ENCODE measurements at places on chromosomes 16 and 17.
A peak's percentile ranks its signal among the peaks of the same experiment; 100 is the strongest.

DNA sequence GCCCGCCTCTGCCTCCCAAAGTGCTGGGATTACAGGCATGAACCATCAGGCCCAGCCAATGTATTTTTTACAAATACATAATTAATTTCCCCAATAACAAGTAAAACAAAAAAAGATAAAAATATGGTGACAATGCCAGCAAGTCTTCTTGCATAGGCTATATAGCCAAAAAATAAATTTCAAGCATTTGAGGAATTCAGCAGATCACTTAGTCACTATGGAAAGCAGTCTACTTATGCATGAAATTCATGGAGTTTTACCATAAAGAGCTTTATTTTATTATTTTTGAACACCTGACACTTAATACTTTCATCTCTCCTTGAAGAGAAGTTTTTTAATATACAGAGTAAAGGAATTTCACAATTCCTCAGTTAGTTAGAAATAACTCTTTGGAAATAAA lies 56.4 kb downstream of the BRIP1 start:
- DNase-seq = no peak

DNA sequence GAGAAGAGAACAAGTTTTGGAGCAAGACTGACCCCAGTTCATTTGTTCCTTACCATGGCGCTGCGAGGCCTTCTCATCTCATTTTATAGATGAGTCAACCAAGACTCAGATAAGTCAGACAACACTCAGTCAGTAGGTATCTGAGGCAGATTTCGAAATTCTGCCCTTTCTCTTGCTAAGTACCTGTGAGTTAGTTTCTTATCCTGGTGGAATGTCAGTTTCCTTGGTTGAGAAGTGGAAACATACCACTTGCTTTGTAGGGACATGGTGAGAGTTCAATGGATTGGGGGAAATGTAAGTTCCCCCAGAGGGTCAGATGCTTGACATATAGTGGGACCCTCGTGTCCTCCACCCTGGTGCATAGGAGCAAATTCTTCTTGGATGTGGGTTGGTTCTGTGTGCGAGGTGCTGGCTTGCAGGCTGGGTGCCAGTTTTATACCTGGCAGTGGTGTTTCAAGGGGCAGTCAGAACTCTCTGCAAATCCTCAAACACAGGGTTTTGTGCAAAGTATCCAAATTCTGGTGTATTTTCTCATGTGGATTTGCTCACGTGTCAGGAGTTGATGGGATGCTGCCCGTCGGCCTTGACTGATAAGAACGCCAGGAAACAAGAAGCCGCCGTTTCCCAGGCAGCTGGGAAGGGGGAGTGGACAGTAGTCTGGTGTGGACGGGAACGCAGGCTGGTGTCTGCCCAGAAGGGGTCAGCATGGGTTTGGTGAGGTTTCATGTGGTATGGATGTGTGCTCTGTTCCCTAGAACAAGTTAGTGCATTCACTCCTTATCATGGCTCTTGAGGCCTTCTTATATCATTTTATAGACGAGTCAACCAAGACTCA lies 61.1 kb upstream of the CIBAR2 start:
- no peak for DNase-seq

DNA sequence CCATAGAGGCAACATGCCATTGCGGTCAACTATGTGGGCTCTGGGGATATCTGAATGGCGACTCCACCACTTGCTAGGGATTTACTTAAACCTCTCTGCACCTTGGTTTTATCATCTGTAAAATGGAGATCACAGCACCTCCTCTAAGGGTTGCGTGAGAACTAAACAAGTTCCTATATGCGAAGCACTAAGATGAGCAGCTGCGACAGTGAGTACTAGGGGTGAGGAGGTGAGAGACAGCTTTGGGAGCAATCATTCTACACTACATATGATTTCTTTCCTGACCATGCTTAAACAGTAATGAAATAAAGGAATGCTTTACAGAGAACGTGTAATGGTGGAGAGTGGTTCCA lies 61.4 kb downstream of the CREBBP start:
- DNase-seq = no peak

GRCh38 chr17:9381068-9381467 lies 194.6 kb downstream of the STX8 start:
- DNase-seq = no peak

DNA sequence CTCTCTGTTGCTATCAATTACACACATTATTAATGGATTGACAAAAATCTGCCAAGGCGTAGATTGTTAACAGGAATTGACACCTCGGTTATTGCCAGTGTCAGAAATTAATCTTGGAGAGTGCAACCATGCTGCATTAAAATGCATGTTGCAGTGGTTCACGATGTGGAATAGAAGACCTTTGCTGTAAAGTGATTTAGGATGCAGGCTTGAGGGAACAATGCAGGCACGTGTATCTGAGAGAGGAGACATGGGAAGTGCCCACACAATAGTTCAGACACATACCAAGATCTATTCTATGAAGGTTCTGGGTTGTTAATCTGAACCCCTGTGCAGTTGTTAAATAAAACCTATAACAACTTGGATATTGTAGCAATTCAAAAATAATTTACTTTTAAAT lies 1032.8 kb upstream of the CDH8 start:
- DNase-seq = no peak

- peak; percentile 88 for DNase-seq
Measured at GRCh38 chr17:32253117-32253611, 12.5 kb upstream of the RHBDL3 start.

- no peak for DNase-seq
Measured at GRCh38 chr16:15513156-15513555, 78.8 kb downstream of the BMERB1 start.

DNA sequence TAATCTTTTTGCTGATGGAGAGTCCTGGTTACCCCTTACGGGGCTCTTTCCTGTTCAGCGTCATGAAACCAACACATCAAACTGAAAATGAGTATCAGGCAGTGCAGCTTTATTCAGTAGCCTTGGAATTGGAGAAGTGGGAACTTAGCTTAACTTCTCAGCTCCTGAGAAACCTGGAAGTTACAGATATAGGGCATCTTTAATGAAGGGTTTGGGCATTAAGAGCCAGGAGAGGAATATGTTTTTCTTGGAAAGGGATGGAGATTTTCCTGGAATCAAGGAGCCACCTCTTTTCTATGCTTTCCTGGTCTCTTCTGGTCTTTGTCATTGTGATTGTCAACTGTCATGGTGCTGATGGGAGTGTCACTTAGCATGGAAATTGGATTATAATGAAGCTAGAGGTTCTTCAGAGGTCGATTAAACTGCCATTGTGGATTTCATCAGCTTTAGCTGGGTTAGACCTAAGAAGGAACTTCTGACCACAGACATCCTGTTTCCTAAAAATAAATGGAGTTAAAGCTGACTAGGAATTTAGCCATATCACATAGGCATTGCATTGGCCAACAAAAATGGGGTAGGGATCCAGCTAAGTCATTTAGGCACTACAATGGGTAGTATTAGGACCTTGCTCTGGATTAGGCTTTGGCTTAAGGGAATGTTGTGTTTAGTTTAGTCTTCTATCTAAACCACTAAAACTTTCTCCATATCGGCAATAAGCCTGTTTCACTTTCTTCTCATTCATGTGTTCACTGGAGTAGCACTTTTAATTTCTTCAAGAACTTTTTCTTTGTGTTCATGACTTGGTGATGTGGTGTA lies 186.4 kb downstream of the BCAS3 start:
- no peak for DNase-seq

DNA sequence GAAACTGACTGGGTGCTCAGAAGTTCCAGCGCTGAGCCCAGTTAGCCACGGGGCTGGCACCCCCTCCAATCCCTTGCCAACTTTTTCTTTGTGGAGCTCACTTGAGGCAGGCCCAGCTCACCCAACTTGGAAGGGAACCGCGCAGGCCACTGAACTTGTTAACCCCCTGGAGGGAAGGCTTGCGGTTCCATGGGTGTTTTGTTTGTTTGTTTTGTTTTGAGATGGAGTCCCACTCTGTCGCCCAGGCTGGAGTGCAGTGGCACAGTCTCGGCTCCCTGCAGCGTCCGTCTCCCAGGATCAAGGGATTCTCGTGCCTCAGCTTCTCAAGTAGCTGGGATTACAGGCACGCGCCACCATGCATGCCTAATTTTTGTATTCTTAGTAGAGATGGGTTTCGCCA lies 34.1 kb upstream of the NDRG4 start:
- no peak for DNase-seq

DNA sequence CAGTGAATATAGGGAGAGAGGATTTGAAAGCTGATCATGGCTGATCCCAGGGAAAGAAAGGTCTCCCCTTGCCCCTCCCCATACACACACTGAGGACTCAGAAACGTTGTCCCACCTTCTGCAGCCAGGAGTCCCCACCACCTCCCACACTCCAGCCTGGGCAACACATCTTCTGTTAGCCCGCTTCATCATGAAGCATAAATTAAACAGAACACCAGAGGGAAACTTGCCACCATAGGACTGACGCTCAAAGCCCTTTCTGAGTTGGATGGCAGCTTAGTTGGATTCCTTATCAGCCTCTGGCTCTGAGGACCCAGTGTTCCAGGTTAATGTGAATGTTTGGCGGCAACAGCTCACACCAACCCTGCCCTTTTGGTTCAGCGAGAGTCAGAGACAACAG lies 33.9 kb downstream of the ARHGAP27 start:
- DNase-seq = no peak

GRCh38 chr17:82302568-82302963 lies 14.8 kb downstream of the CD7 start:
- DNase-seq = no peak

- no peak for DNase-seq
Measured at GRCh38 chr16:629185-629832, 1.5 kb upstream of the WFIKKN1 start.

GRCh38 chr16:57688987-57689761 lies 5.4 kb upstream of the DRC7 start:
- DNase-seq = no peak

DNA sequence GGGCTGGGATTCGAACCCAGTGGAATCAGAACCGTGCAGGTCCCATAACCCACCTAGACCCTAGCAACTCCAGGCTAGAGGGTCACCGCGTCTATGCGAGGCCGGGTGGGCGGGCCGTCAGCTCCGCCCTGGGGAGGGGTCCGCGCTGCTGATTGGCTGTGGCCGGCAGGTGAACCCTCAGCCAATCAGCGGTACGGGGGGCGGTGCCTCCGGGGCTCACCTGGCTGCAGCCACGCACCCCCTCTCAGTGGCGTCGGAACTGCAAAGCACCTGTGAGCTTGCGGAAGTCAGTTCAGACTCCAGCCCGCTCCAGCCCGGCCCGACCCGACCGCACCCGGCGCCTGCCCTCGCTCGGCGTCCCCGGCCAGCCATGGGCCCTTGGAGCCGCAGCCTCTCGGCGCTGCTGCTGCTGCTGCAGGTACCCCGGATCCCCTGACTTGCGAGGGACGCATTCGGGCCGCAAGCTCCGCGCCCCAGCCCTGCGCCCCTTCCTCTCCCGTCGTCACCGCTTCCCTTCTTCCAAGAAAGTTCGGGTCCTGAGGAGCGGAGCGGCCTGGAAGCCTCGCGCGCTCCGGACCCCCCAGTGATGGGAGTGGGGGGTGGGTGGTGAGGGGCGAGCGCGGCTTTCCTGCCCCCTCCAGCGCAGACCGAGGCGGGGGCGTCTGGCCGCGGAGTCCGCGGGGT lies at the start of gene CDH1:
Gene CDH1, plus strand, starts transcription at position 247 of the 684 bp plus-strand sequence. Its CDS starts 124 bp downstream, at position 371.
- peak; percentile 87 for DNase-seq

- no peak for DNase-seq
Measured at GRCh38 chr17:44416558-44417289, 27.3 kb upstream of the ITGA2B start.

DNA sequence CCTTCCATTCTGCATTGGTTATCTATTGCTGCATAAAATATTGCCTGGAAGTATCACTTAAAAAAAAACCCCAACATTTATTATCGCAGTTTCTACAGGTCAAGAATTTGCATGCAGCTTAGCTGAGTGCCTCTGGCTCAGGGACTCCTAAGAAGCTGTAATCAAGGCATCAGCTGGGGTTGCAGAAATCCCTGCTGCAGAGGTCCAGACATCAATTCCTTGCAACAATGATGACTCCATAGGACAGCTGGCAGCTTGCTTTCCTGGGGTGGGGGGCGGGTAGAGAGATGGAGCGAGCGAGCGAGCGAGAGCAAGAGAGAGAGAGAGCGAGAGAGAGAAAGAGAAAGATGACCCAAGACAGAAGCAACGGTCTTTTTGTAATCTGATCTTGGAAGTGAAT lies 308.1 kb downstream of the HAPSTR1 start:
- no peak for DNase-seq

GRCh38 chr17:55233840-55234239 lies 30.9 kb upstream of the HLF start:
- no peak for DNase-seq

GRCh38 chr16:17949141-17949981 lies 387.2 kb downstream of the NPIPA8 start:
- no peak for DNase-seq

DNA sequence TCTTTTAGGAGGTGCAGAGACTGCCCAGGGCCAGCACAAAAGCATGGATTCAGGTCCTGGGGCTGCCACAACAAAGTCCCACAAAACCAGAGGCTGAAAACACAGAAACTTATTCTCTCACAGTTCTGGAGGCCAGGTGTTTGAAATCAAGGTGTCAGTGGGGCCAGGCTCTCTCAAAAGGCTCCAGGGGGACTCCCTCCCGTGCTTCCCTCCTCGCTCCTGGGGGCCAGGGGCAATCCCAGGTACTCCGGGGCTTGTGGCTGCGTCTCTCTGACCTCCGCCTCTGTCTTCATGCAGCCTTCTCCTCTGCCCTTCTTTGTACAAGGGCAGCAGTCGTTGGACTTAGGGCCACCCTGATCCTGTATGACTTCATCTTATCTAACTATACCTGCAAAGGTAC lies 8.3 kb upstream of the RBFOX3 start:
- no peak for DNase-seq

DNA sequence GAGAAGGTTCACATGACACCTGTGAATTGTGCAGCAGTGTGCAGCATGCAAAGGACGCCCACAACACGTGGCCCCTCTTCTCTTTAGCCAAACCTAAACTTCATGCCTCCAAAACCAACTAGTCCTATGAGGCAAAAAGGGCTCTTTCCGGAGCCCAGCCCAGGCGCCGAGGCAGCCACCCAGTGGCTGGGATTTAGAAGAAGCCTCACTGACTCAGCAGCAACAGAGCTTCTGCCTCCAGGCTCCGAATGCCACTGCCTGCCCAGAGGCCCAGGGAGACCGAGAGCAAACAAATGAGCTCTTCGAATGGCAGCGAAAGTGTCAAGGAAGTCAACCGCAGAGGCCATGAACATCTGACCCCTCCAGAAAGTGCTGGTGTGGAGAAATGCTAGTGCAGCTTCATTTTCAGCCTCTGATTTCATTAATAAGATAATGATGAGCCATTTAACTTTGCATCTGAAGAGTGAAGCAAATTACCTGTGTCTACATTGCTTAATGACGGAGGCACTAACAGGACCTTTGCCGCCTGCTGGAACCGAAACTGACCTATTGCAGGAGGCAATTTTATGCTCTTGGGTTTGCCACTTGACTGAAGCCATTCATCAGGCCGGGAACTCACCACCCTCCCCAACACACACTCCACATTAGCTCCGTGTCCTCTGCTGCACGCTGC lies 157.7 kb upstream of the RPL38 start:
- DNase-seq = no peak

GRCh38 chr16:49016461-49016860 lies 265.2 kb downstream of the CBLN1 start:
- DNase-seq = no peak
